Right kidney (tissue), 9 donors: ENCODE measurements at places on chromosomes 1 and 21.
A peak's percentile ranks its signal among the peaks of the same experiment; 100 is the strongest.

DNA sequence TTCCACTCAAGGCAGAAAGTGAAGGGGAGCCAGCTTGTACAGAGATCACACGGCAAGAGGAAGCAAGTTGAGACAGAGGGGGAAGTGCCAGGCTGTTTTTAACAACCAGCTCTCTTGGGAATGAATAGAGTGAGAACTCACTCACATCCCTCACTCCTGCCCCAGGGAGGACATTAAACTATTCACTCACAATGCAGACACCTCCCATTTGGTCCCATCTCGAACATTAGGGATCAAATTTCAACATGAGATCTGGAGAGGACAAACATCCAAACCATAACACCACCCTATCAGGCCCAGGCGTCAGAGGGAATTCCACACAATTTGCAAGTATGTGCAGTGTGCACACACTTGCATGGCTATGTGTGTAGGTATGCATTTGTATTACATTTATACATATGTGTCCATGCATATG lies 62.7 kb downstream of the DMAP1 start:
- no peak for DNase-seq

DNA sequence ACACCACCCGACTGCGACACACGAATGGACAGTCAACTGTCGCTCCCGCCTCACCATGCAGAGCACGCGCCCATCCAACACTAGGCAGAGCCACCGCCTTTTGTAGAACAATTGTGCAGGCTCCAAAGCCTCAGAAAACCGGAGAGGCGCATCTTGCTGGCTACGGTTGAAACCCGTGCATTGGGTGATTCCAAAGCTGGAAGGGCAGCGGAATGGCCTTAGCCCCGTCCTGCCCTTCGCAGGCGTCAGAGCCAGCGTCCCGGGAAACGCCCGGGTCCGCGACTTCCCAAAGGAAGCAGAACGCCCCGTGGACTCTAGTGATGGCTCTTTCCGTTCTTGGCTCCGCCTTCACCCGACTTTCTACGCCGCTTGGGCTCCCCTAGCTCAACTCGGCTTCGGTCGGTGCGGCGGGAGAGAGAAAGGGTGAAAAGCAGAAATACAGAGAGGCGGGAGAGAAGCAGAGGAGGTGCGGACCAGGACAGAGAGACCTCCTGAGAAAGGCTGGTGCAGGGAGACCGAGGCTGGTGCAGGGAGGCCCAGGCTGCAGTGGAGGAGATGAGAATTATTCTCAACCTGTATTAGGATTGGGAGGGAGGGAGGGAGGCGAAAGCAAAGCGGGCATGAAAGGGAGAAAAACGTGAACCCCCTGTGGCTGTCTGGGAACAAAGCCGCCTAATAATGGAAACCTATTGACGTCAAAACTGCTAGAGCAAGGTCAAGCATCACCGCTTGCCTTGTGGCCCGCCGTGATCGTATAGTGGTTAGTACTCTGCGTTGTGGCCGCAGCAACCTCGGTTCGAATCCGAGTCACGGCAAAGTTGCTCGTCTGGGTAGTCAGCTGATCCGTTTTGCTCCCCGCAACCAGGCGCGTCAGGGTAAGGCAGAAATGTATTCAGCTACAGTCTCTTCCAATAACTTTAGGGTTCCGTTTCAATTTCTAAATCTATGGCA lies 99.5 kb downstream of the PRKAB2 start:
- DNase-seq = peak; percentile 59

DNA sequence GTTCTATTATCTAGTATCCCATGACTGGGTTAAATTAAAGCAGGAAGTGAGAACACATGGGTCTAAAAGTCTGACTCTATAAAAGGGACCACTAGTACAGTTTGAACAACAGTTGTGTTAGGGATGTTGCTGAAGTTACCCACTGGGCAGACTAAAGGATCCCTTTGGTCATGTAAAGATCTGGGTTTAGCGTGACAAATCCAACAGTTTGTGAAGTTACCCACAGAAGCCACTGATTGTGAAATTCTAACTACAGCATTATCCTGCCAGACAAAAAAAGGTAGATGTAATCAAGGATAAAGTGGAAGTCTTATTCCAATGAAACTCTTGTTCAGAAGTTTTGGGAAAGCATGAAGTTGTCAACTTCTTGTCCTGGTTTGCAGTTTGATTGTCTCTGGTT lies 5.7 kb downstream of the QSOX1 start:
- no peak for DNase-seq

DNA sequence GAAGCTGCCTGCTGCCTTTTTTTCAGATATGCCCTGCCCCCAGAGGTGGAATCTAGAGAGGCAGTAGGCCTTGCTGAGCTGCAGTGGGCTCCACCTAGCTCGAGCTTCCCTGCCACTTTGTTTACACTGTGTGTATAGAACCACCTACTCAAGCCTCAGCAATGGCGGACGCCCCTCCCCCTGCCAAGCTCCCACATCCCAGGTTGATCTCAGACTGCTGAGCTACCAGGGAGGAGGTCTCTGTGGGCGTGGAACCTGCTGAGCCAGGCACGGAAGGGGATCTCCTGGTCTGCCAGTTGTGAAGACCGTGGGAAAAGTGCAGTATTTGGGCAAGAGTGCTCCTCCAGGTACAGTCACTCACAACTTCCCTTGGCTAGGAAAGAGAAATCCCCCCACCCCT lies 65.1 kb downstream of the MSH4 start:
- no peak for DNase-seq

DNA sequence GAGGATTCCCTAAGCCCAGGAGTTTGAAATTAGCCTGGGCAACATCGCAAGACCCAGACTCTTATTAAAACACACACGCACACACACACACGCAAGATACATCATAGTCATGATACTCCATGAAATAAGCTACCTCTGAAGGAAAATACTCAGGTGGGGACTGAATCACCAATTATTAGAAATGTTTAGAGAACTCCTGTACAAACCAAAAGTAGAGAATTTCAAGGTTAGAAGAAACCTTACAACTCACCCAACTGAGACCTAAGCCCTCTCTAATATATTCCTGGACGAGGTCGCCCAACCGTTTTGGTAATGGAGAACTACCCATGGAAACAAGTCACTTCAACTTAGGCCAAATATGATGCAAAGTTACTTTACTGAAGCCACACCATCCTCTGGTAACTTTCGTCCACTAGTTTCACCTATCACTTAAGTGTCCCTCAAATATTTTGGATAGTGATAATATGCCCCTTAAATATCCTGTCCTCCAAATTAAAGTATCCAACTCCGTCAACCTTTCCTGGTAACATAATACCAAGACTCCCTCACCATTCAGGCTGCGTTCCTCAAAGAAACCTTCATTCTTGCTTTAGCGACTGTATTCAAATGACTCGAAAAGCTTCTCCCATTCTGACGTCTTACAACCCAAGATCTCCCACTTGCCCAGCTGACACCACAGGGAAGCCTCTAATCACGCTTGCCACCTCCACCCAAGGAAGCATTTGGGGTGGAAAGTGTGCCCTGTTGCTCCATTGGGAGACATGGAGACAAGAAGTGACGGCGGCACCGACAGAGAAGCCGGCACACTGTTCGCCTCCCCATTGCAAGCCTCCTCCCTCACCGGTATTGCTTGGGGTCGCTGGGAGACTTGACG lies 856 bp downstream of the NRDC start:
- no peak for DNase-seq

GRCh38 chr21:43337901-43338655 lies 88.9 kb downstream of the SIK1 start:
- no peak for DNase-seq

- DNase-seq = no peak
These were observed 58.5 kb upstream of the ENAH start for GRCh38 chr1:225711236-225711937.

- DNase-seq = no peak
These were observed 14.1 kb downstream of the ZNF691 start for GRCh38 chr1:42860339-42861013.

- DNase-seq = no peak
These were observed 41.0 kb downstream of the NRIP1 start for GRCh38 chr21:15023776-15024175.
